NCI-H1417 treated with DMSO at 0.1 percent for 48 hours (cell line): ENCODE measurements at places on chromosomes 16 and 17.

DNA sequence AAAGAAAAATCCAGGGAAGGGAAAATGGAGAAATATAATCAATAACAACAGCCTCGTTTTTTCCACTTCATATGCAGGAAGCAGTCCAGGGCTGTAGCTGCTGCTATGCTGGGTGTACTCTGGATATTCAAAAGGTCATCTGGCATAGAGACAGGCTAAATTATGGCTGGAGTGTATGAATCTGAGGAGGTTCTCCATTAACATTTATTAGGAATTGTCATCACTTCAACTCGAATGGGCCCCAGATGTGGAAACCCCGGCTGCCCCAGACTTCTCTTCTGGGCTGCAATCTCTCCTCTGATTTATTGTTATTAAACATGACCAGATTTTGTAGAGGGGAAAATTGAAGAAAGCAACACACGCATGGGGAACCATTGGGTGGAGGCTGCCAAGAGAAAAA is 33.5 kb upstream of the SKAP1 start:
- no peak for DNase-seq

DNA sequence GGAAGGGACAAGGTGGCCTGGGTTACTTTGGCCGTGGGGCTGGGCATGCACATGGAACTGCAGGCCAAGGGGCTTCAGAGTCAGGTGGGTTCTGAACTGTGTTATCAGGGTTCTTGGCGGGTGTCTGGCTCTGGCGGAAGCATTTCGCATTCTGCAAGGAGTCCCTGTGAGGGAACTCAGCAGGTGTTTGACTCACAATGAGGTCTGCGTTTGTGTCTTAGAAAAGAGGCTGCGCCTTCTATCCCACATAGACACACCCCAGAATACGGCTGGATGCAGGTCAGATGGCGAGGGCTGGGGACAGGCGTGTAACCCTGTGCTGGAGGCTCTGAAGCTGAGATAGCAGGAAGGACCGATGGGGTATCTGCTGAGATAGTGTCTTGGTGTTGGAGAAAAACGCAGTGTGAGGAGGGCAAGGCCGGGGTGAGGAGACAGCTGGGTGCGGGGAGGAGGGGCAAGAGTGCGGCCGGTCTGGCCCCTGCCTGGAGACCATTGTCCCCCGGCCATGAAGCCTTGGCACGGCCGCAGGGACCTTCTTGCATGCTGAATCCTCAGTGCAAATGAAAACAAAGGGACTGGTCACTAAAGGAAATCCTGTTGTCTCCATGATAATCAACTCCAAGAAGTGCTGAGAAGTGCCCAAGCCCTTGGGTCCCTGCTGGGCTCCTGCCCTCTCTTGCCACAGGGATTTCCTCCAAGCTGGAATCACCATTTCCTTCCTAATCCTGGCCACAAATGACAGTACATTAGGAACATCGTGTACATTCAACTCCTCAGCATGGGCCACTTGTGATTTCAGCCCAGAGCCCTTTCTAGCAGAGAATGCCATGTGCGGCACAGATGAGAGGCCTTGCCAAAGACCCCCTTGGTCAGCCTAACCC is 22.8 kb upstream of the MTSS2 start:
- no peak for DNase-seq

- no peak for DNase-seq
These were observed 103.1 kb downstream of the RPTOR start for GRCh38 chr17:80647746-80648145.

DNA sequence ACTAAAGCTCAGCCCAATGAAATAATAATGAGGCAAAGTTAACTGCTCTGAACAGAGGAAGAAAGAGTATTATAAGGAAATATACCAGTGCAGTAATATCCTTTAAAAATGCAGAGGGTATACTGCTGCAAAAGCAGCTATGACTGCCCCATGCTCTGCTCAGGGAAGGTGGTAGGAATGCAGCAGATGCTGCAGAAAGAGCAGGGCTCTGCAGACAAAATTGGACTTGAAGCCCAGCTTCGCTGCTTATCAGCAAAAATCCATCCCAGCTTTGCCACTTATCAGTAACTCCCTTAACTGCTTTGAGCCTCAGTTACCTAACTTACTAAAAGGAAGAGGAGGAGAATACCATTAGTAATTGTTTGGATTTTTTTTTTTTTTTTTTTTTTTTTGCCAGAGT is 533.8 kb upstream of the CDH5 start:
- no peak for DNase-seq
